ENCODE measurements at places on chromosomes 13 and 19. TPM values are rescaled to one million over a fixed set of nuclear protein-coding genes. Genes with fewer than 3 reads are reported as not detected.
A peak's percentile ranks its signal among the peaks of the same experiment; 100 is the strongest.

DNA sequence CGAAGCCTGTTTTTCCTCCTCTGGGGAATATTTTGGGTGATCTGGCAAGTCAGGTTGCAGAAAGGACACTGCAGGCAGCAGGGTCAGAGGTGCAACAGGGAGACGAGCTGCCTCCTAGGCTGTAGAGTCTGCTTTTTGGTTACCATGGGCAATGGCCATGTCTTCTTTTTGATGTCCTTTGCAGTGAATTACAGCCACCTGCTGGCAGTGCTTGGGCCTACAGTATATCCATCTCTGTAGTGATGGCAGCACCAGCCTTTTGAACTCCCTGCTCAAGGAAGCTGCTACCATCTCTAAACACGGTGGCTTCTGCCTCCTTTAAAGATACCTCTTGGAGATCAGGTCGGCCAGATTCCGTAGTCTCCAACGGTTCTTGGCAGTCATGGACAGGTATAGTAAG is 73.9 kb downstream of the WTIP start:
- DNase-seq, result no peak

DNA sequence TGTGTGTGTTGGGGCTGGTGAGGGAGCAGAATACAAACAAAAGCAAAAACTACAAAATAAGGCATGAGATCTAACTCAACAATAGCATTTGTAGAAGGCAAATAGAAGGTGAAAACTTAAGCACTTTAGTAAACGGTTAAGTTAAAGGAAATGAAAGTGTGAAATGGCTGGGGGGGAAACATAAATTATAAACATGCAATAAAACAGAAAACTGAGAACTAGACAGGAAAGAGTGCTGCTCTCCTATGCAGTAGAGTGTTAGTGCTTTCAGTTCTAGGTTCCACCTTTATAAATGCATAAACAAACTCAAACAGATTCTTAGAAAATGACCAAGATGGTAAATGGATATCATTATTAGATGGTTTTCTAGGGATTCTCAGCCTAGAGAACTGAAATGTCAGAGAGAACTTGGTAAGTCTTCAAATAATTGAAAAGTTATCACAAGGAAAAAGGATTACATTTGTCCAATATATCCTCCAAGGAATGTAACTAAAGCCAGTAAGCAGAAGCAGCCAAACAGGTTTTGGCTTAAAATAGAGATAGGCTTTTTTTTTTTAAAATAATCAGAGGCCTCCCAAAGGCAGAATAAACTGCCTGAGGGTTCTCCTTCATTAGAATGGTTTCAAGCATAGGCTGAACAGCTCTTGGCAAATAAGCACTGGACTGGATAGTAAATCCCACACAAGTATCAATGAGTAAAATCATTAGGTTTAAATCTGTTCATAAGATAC is 23.3 kb downstream of the RBM26 start:
- DNase-seq, result no peak

DNA sequence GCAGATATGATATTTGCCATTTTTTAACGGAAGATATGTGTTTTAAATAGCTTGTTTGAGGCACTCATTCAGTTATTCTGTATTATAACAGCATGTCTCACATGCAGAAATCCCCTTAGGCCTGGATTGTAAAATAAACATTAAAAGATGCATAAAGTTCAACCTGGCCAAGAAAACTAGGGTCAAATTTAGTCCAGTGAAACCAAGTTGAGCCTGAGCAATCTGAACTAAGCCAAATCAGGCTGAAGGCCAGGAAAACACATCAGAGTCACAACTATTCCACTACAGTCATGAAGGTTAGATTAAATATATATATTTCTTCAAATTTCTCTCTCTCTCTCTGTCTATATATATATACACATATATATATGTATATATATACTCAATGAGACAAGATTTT is 504.8 kb downstream of the SLITRK1 start:
- no peak for DNase-seq

GRCh38 chr13:46679369-46680120 is 117.4 kb downstream of the ESD start:
- DNase-seq, result no peak

DNA sequence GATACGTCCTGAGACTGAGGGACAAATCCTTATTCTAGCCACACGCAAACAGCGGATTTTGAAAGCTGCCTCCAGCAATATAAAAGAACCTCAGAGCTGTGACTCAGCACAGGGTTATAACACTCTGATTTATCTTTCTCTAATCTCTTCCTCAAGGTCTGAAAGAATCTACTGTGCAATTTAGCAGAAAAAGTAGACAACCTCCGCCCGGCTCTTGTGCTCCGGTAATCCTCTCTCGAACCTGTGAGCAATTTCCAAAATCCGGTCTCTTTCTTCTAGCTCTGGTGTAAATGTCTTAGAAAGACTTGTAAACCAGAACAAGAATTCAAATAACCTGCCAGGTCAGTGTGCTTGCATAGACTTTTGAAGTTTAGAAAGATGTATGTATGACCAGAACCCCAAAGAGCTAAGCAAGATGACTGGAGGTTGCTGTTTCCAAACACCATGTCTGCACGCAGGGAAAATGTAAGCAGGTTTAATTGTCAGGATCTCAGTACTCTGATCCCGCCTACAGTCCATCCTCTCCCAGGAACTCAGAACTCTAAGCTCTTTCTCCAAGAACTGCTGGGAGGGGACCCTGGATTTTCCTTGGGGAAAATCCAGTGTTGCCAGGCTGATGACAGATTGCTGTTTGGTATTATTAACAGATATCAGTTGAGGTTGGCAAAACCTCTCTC is 338.1 kb downstream of the RFC3 start:
- DNase-seq, result no peak

GRCh38 chr13:42821437-42821836 is 40.1 kb downstream of the FAM216B start:
- DNase-seq, result no peak

- no peak for DNase-seq
Observed at GRCh38 chr13:103556681-103557080, 490.5 kb upstream of the SLC10A2 start.

DNA sequence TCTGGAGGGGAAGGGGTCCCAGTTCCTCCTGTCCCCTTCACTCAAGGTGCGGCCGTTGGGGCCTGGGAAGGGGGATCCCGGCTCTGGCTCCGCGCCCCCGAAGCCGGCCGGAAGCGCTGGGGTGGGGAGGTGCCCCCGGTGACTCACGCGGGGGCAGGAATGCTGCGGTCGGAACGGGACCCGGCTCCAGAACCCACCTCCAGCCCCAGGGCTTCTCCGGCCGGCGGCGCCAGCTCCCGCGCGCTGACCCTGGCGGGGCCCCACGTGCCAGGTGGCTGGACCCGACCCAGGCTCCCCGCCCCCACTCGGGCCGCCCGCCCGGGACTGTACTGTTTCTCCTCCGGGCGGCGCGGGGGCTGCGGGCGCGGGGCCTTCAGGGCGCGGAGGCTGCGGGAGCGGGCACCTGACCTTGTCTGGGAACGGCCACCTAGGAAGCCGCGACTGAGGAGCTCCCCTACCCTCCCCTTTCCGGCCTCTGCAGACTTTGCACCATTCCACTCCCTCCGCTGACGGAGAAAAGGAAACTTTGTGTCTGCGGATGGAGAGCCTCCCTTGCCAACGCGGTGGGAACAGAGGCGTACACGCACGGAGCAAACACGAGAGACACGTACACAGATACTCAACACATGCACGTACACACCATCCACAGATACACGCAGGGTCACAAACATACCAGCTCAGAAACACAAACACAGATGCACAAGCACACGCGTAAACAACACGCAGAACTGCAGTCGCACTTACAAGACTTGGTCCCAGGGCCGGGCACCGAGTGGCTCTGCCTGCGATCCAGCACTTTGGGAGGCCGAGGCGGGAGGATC is 7.2 kb downstream of the AXL start:
- peak; percentile 50 for DNase-seq

DNA sequence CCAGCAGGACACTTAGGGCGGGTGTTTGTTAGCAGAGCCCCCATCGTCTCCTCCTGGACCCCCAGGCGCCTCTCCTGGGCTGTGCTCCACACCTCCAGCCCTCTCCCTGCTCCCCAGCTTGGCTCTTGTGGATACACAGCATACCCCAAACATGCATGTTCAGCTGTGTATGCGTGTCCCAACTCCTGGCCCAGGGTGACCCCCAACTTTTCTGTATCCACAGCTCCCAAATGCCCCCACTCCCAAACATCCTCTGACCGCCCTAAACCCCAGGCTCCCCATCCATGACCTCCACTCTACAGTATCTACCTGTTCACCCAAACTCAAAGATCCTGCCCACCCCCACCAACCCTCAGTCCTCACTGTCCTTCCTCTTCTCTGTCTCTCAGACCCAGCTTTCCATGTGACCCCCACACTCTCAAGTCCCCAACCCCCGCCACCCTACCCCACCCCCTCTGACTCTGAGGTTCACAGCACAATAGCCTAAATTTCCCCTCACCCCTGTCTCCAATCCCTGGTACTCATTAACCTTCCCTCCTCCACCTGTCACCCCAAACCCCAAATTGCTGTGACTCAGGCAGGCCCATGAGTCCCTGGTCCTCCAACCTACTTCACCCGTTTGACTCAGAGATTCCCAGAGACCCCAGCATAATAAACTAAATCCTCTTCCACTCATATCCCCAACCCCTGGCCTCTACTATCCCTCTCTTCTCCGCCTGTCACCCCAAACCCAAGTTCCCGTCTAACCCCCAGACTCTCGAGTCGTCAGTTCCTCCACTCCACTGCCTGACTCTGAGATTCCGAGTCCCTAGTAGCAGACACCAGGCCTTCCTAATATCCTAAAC is 968 bp downstream of the UBE2M start:
- no peak for DNase-seq

DNA sequence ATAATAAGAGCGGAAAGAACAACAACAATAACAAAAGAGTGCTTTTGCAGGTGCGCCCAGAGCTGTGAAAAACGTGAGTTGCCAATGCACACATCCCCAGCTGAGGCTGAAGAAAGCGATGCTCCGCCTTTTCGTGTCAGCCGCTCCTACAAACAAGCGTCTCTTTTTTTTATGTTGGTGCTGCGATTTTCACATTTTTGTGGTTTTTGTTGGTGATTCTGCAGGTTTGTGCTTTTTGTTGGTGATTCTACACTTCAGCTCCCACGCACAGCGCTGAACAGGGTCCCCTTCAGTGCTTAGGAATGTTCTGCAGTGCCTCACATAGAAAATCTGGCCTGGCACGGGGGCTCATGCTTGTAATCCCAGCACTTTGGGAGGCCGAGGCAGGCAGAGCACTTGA is 7.3 kb upstream of the SBK3 start:
- DNase-seq, result no peak

DNA sequence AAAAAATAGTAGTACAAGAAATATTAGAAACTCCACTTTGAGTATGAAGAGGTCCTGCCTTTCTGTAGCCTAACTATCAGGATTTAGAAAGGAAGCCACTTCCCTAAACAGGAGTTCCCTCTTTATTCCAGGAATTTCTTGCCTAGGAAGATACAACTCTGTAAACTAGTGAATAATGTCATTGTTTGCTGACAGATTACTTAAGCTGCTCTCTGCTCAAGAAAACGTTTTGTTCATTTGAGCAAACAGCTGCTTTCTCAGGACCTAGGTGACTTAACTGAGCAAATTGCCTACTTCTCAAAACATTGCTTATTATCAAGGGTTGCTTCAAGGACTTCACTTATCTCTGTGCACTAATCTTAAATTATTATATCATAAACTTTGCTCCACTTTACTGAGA is 1419.4 kb upstream of the SLC10A2 start:
- no peak for DNase-seq

DNA sequence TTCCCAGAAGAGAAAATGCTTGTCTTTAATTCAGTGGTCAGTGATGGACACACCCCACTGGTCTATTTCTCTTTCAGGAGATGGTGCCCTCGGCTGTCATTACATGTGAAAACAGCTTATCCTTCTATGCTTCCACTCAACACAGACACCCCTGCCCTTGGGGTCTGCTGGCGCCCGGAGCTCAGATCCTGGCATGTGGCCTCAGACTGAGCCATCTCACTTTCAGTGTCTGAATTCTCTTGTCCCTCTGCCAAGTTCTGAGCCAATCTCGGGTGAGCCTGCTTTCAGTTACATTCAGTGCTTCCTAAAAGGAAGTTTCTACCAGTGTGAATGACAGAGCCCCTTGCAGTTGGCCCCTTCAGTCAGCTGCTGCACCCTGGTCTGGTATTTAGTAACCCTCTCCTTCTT is 293.6 kb downstream of the DNAJC15 start:
- DNase-seq, result no peak

Gene MAP2K7
- total RNA-seq, result 44.2 TPM

Gene CASP14
- total RNA-seq, result not detected

Gene PEAK3
- total RNA-seq, result not detected

Gene TRIM28
- 361 TPM for total RNA-seq

Gene ZNF681
- total RNA-seq, result 8.1 TPM

Gene PKN1
- 117 TPM for total RNA-seq

Gene LHFPL6
- total RNA-seq, result 1.7 TPM

Gene C19orf67
- 0.71 TPM for total RNA-seq

Gene IGFL1
- not detected for total RNA-seq

Gene UFM1
- 61.0 TPM for total RNA-seq

Gene HAUS8
- total RNA-seq, result 9.1 TPM

Gene ZIC2
- total RNA-seq, result 21.9 TPM

Gene HCST
- not detected for total RNA-seq

Gene MEIOSIN
- not detected for total RNA-seq

Gene FCGBP
- total RNA-seq, result 0.49 TPM

Gene HCN2
- total RNA-seq, result 33.2 TPM

Gene LRRC63
- not detected for total RNA-seq

Gene TMEM91
- total RNA-seq, result 52.6 TPM
